AG08396 (cell line): ENCODE measurements at places on chromosomes 11 and 22.
A peak's percentile ranks its signal among the peaks of the same experiment; 100 is the strongest.

DNA sequence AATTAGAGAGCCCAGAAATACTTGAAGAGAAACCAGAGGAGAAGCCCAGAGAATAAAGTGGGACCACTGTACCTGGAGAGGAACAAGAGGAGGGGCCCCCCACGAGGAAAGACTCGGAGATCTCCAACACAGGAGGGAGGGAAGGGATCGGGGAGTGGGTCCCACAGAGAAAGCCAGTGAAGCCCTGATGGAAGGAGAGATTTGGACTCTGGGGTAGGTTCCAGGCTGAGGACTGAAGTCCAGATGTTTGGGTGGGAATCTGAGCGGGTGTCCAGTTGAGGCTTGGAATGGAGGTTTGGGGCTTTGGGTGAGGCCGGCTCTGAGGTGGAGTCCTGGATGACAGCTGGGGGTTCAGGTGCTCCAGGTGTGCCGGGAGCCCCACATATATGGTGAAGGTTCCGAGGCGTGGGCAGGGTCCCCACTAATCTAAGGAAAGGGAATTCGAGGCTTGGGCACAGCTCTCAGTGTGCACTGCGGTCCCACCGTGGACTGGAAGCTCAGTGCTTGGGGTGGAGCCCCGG, 32.6 kb downstream of the PDE2A start:
- no peak for DNase-seq

DNA sequence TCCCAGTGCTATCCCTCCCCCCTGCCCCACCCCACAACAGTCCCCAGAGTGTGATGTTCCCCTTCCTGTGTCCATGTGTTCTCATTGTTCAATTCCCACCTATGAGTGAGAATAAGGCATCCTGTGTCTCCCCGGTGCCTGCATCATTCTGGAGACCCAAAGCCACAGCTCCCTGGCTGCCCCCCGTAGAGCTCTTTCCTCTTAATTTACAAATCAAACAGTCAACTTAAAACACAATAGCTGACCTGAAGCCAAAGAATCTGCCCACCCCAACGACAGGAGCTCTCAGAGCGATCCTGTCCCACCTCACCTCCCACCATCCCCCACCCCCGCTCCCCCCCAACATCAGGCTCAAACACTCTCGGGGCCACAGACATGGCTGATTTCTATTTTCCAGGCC, 558.3 kb downstream of the BRD1 start:
- DNase-seq, result no peak

DNA sequence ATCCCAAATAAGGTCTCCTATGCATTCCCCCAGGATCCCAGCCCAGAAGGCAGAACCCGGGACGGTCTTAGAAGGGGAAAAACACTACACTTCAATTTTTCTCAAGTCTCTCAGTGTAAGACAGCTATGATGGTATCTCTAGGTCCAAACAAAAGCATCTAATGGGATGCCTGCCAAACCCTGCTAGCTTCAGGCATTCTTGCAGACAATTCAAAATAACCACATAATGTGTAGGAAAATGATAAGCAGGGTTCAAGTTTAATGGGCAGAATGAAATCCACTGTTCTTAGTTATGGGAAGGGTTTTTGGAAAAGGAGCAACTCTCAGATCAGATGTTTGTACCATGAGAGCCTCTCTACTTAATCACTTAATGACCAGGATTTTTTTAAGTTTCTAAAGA, 119.8 kb upstream of the ANO1 start:
- DNase-seq, result no peak

DNA sequence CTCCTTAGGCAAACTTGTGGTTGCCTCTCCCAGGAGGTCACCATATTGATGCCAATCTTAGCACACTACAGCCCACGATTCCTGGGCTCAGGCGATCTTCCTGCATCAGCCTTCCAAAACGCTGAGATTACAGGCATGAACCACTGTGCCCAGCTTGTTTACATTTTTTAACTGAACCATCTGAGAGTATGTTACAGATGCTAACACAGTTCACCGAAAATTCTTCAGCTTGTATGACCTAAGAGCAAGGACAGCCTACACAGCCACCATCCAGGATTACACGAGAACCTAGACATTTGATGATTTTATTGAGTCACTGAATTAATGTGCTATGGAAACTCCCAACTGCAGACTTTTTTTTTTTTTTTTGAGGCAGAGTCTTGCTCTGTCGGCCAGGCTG, 5.8 kb upstream of the LGALS1 start:
- DNase-seq, result peak; percentile 74

- DNase-seq, result peak; percentile 6
Measured at GRCh38 chr11:26219183-26220117, 112.5 kb upstream of the ANO3 start.

GRCh38 chr11:84384731-84385130, 1098.6 kb upstream of the CCDC90B start:
- peak; percentile 26 for DNase-seq

DNA sequence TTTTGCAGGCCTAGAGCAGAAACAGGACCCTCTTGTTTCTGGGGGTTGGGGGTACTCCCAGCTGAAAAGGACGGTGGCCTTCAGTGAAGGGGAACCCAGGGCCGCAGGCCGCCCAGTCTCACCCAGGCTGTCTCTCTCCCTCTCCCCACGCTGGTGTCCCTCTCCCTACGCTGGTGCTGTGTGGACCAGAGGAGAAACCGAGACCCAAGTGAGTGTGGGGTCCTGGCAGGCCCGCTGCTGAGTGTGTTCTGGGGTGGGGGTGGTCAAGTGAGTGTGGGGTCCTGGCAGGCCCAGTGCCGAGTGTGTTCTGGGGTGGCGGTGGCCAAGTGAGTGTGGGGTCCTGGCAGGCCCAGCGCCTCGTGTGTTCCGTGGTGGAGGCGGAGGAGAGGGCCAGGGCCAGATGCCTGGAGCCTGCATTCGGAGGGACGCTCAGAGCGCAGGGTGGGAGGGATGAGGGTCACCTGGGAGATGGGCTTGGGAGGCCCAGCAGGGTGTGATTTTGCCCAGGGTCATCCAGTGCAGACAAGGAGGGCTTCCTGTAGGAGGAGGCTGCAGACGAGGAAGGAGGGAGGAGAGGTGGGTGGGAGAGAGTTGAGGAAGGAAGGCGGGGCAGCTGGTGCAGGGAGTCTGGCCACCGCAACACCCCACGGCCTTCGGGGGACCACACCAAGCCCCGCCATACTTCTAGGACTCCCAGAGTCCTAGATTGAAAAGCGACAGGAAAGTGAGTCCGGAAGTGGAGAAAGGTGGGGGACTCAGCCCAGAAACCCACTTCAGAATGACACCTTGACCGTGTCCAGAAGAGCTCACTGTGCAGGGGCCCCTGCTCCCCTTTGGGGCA, 10.3 kb downstream of the TNNT3 start:
- DNase-seq, result no peak

- DNase-seq, result no peak
Measured at GRCh38 chr11:61112575-61112974, 10.3 kb downstream of the CD5 start.

DNA sequence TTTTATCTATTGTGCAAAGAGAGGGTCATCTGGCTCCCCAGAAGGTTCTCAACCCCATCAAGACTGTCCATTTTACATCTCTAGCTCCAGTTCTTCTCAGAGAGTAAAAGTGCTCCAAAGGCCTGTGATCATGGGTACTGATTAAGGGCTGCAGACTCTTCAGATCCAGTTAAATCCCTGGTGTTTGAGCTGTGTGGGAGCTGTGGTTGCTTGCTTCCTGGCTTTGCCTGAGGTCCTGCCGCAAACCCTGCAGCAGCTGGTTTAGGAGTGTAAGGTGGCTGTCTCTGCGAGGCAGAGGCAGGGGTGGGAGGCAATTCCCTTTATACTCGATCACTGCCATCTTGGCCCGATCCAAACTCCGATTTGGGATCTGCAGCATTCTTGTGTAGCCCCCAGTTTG, 1.2 kb downstream of the MRPL17 start:
- DNase-seq, result no peak

DNA sequence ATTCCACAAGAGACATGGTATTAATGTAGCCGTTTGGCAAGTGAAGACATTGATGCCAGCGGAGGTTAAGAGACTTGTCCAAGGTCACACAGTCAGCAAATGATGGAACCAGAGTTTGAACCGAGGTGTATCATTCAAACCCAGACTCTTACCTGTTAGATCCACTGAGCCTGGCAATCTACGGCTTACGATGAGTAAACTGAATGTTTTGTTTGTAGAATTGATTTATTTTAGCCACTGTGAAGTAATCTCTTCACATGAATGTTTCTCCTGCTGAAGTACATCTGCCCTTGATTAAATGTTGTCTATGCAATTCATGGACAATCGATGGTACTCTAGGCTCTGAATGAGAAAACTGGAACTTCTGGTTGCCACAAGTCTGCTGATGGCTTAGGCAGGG, 155.5 kb upstream of the NAV2 start:
- no peak for DNase-seq

DNA sequence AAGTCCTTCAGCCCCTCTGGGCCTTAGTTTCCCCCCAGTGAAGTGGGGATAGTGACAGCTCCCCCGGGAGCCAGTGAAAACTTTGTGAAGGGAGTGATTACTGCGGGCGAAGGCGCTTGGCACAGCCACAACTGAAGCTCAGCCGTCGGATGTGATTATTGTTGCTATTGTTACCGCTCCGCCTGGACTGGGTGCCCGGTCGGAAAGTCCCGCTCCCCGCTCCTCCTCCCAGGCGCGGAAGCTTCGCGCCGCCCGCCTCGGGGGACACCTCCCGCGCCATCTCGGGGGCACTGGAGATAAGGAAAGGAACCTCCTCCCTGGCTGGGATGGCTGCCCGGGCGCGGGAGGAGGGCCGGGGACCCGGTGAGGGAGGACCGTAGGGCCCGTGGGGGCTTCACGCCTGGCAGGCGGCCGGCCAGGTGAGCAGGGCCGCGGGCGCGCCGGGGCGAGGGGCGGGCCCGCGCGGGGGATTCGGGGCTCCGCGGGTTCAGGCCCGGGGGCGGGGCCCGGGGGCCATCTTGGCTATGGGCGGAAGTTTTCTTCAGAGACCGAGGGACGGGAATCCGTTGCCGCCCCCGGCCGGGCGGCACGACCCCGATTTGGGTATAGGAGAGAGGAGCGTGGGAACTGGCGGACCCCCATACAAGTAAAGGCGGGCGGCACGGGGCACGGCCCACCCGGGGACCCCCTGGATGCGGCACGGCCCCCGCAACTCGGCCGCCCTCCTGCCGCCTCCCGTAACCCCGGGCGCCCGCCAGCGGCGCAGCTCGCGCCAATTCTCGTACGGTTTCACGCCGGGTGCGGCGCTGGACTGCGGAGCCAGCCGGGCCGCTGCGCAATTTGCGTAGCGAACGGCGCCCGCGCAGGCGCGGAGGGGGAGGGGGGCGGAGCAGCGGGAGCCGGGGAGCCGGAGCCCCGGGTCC, at the start of gene GPR137:
Gene GPR137 (plus strand): TSS at position 887 of the 923 bp plus-strand sequence. CDS start 677 bp downstream, outside the sequence.
- DNase-seq, result peak; percentile 96

DNA sequence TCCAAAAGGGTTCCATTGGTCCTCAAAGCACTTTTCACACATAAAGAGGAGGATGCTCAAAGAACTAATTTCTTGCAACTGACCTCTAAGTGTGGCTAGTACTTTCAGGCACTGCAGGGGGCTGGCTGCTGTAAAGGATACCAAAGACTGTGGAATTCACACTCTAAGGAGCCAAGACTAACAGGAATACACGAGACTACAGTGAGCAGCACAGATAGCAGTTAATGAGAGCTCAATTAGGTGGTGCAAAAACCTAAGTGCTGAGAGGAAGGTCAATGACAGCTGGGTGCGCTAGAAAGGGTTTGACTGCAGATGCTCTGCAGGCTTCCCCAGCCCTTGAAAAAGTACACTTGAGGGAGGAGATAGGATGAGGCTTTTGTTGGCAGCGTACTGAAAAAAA, 124.3 kb upstream of the NTM start:
- no peak for DNase-seq

GRCh38 chr22:27930331-27931060, 11.4 kb upstream of the PITPNB start:
- DNase-seq, result no peak

DNA sequence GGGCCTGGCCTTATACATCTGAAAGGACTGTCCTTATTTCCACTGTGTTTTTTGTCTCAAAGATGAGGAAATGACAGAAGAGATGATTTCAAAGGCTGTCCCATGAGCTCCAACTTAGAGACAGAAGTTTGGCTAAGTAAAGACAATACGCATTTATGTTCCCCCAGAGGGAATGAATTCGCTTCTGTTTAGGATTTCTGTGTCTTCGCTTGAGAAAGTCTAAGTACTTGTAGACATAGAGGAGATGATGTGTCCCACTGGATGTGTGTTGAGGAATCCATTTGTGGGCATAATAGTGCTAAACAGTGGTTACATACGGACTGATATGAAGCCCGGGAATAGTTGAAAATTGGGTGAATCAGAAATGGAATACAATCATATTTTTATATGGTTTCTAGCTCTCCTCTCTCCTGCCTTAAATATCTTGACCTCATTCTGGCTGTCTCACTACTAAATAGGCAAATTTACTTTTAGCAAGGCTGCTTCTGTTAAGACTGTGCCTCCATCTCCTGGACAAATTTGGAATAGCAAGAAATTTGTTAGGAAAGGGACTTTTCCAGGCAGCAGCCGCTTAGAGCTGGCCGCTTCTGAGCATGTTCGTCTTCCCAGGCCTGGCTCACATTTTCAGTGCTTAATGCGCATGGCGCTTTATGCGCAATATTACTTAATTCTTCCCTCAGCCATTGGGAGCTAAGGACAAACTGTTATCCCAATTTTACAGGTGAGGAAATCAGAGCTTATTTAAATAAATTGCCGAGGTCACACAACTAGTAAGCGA, 1.9 kb upstream of the PEX26 start:
- peak; percentile 81 for DNase-seq

DNA sequence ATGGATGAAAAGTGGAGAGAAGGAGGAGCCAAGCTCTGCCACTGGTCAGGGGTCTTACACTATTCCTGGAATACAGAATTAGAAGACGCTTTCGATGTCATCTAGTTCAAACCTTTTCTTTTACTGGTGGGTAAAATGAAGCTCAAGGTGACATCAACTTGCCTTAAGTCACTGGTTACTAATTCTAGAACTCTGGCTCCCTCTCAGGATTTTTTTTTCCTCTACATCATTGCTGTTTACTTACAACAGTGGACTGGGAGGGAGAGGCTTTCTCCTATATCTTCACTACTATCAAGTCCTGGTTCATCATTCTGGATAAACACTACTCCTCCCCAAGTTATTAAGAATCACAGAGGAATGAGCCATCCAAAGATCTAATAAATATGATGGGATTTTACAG, 82.9 kb downstream of the ETS1 start:
- no peak for DNase-seq

GRCh38 chr11:110172468-110173065, 79.4 kb downstream of the ZC3H12C start:
- no peak for DNase-seq

GRCh38 chr11:3861683-3862082, 6.2 kb downstream of the STIM1 start:
- no peak for DNase-seq

GRCh38 chr11:83630211-83630610, 344.0 kb upstream of the CCDC90B start:
- no peak for DNase-seq

- no peak for DNase-seq
Measured at GRCh38 chr11:66663741-66664296, 13.9 kb downstream of the RBM4B start.
